ENCODE measurements at places on chromosomes 3 and 15.

DNA sequence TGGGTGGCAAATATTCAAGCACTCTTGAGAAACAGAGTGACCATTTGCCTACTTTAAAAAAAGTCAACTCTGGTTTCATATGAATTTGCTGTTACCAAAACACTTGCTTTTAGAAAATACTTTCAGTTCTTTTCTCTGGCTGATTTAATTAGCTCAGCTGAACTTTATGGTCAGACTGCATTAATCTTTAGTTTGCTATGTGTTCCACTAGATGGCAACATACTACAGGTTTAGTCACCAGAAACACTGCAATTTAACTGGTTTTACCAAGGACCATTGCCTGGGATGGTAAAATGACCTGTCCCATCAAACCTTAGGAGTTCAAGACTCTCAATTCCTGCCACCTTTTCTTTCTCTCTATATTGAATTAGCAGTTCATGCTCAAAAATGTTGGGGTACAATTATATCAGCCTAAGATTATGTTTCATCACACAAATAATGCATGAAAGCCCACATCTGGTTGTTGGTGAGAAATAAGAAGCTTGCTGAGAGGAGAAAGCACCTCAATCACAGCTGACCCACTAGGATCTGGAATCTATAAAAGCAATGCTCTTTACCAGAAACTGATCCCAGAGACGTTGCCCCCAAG is 14.2 kb downstream of the EIF4E3 start:
- no peak overlapping the region for H3K4me3 ChIP-seq
- peaks cover 25% of the 10 kb centered on the region for H3K4me1 ChIP-seq
- no peaks in the 10 kb centered on the region for H3K27me3 ChIP-seq
- H3K36me3 ChIP-seq: no peaks in the 10 kb centered on the region
- no peak for DNase-seq

- no peaks in the 10 kb centered on the region for H3K27me3 ChIP-seq
- no peak for DNase-seq
- H3K4me3 ChIP-seq: no peak overlapping the region
Measured at GRCh38 chr3:30082652-30083051, 523.7 kb upstream of the TGFBR2 start.

DNA sequence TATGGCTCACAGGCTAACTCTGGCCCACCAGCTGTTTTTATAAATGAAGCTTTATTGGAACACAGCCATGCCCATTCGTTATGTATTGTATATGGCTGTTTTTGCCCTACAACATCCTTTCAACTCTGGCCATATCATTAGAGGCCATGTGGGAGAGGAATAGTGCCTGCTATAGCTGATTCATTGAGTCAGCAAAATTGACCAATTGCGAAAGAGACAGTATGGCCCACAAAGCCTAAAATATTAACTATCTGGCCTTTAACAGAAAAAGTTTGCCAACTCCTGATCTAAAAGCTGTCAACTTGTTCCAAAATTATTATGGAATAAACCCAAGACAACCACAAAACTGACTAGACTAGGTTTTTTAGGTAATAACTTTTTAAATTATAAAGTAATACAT is 1.4 kb downstream of the NR1I2 start:
- H3K36me3 ChIP-seq: no peaks in the 10 kb centered on the region
- no peaks in the 10 kb centered on the region for H3K27me3 ChIP-seq
- no peaks in the 10 kb centered on the region for H3K4me1 ChIP-seq
- no peak for DNase-seq
- H3K4me3 ChIP-seq: no peak overlapping the region

- H3K4me1 ChIP-seq: no peaks in the 10 kb centered on the region
- no peaks in the 10 kb centered on the region for H3K36me3 ChIP-seq
- H3K27me3 ChIP-seq: no peaks in the 10 kb centered on the region
- no peak overlapping the region for H3K4me3 ChIP-seq
- no peak for DNase-seq
Measured at GRCh38 chr3:41693799-41694198, 268.1 kb downstream of the ULK4 start.

DNA sequence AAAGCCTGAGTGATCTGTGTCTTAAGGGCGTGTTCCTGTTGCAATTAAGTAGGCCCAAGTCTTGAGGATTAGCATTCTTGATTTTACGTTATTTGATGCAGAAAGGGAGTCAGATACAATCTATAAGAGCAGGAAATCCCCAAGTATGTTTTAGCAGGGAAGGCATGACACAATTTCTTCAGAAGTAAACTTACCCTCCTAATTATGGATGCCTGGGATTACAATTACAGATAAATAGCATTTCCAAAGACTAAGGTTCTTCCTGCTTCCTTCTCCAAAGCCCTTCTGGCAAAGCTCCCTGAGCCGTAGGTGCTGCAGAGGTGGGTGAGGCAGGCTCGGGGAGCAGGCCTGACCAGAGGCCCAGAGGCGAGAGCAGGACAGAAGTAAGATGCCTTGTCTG is 34.9 kb upstream of the ST6GAL1 start:
- no peaks in the 10 kb centered on the region for H3K27me3 ChIP-seq
- no peak for DNase-seq
- no peak overlapping the region for H3K27ac ChIP-seq
- no peaks in the 10 kb centered on the region for H3K36me3 ChIP-seq
- H3K4me1 ChIP-seq: no peaks in the 10 kb centered on the region
